Left lung (tissue), 14 donors: ENCODE measurements at places on chromosomes 4 and X.

DNA sequence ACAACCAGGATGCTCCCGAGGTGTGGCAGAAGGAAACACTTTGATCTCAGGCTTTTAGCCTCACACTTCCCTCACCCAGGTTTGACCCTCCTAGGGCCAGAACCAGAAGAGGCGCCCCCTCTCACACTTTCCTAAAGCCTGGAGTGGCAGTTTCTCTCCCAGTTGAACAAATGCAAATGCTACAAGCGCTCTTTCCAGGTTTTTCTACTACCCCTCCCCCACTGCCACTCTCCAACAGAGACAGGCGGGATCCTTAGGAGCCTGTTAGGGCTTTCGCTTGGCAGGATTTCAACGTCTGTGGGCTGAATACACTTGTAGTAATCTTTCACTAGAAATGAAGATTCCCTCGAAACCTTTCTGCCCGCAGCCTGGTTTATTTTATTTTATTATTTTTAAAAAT, 2.4 kb downstream of the TSC22D3 start:
- DNase-seq: no peak

DNA sequence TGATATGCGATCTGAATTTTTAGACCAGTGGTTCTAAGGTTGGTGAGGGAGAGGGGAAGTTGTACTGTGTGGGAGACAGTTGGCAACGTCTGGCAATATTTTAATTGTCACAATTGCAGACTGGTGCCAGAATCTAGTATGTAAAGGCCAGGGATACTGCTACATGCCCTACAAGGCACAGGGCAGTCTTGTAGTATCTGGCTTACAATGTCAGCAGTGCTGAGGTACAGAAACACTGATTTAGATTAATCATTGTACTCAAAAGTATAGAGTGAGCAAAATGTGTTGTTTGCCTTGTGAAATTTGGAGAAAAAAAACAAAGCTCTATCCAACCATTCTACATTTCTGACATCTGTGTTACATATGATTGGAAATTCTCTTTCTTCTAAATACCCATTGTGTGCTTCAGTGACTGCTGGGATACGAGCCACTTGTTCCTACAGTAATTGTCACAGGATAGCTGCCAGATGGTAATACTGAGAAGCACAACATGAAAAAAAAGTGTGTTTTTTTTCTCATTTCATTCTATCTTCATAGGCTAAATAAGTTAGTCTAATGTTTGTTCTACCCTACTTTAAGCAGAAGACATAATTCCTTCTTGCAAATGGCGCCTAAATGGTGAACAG, 526.7 kb upstream of the AGA start:
- no peak for DNase-seq

GRCh38 chrX:120801426-120801825, 74.2 kb downstream of the CT47B1 start:
- DNase-seq: no peak

DNA sequence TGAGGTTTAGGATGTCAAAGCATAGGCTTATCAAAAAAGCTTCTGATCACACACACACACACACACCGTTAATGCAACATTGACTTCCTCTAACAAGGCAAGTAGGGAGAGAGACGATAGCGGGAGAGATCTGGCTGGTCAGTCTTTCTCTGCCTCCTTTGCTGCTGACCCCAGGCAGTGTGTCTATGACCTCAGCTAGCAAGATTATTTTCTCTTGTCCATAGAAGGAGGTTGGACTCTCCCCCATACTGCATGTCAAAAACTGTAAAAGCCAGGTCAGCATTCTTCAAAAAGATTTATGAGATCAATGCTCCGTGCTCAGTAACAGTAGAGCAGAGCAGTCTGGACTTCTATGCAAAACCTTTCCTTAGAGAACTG, 63.5 kb upstream of the PGM2 start:
- no peak for DNase-seq

GRCh38 chr4:110617646-110618580, 5.0 kb downstream of the PITX2 start:
- DNase-seq: peak; percentile 66
